ENCODE measurements at places on chromosomes 5 and 9.

- peak; percentile 23 for DNase-seq
Observed at GRCh38 chr5:1763548-1763911, 36.1 kb downstream of the MRPL36 start.

DNA sequence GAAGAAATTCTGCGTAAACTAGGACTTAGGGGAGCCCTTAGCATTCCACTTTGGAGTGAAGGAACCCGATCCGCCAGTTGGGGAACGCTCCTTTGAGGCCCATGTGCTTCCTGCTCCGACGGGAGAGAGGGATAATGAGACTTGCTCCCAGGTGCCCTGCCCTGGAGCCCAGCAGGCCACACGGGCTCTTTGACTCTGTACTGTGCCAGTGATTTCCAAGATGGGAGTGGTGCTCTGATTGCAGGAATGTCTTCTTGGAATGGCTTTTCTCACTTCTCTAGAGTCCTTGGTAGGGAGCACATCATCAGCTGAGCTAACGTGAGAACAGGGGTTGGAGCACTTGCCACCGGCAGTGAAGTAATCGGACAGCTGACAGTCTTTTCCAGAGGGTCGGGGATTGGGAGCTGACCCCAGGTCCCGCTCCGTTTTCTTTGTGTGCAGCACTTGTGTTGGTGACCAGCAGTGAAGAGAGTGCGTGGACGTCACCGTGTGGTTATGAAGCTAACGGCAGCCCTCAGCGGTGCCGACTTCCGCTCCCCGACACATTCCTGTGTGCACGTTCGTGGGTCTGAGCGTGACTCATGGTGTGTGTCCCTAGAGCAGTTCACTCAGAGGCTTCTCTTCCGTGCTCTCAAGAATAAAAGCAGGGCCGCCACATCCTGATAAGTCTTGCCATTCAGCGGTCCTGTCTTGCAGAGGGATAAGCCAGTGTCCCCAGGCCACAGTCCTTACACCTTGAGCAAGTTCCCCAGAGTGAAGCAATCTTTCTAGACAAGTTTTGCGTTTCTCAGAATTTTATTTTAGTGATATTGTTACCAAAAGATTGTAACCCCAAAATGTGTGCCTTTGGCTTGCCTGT is 25.6 kb downstream of the ABL1 start:
- no peak for DNase-seq

DNA sequence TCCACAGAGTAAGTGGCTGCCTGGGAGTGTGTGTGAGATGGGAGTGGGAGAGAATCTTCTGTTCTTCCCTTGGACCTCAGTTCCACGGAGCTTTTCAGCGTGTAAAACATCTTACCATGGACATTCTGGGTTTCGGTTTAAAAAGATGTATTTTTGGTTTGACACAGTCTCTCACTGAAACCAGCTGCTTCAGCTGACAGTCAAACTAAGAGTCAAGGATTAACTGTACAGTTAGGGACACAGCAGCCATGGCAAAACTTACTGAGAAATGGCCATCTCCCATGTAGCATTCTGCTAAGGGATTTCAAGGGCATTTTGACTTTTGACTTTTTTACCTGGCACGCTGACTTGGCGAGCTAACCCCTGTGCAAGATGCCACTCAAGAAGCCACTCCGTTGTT is 93.8 kb upstream of the IL12B start:
- DNase-seq = peak; percentile 30

DNA sequence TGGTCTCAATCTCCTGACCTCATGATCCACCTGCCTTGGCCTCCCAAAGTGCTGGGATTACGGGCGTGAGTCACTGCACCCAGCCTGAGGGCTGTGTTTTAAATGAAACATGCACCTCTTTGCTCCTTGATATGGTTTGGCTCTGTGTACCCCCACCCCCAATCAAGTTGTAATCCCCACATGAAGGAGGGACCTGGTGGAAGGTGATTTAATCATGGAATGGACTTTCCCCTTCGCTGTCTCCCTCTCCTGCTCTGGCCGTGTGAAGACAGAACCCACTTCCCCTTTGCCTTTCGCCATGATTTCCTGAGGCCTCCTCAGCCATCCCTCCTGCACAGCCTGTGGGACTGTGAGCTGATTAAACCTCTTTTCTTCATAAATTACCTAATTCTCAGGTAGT is 12.5 kb upstream of the NOTCH1 start:
- no peak for DNase-seq

DNA sequence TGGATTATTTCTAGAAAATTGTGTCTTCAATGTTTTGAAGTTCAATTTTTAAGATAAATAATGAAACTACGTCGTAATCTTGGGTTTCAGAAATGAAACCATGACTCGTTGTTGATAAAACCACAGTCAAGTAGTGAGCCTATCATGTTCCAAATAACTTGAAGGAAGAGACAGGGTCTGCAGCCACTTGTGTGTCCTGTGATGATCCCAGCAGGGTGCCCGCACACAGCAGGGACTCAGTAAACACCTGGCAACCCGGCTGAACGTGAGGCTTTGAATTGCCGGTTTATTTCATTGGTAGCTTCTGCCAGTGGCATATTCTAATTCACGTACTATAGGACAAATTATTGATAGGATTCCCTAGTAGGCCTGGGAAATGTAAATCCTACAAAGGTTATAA is 679.6 kb downstream of the IRX1 start:
- no peak for DNase-seq

- no peak for DNase-seq
Observed at GRCh38 chr5:116271446-116272025, 186.7 kb downstream of the COMMD10 start.

DNA sequence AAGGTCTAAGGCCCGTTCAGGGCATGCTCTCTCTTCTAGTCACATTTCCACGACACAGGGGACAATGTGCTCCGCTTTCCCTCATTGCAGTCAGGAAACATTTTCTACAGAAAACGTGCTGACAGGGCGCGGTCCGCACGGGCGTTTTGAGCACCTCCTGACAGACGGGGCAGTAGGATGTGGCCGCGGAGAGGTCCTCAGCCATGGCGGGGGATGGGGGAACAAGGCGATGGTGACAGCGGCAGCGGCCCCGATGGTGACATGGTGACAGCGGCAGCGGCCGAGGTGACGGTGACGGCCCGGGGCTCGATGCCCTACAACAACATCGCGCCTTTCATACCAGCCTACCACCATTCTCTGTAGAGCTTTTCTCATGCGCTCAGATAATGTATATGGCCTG is 4.1 kb downstream of the PLPP1 start:
- DNase-seq = no peak

GRCh38 chr5:40560474-40561110 is 119.1 kb upstream of the PTGER4 start:
- DNase-seq = no peak

DNA sequence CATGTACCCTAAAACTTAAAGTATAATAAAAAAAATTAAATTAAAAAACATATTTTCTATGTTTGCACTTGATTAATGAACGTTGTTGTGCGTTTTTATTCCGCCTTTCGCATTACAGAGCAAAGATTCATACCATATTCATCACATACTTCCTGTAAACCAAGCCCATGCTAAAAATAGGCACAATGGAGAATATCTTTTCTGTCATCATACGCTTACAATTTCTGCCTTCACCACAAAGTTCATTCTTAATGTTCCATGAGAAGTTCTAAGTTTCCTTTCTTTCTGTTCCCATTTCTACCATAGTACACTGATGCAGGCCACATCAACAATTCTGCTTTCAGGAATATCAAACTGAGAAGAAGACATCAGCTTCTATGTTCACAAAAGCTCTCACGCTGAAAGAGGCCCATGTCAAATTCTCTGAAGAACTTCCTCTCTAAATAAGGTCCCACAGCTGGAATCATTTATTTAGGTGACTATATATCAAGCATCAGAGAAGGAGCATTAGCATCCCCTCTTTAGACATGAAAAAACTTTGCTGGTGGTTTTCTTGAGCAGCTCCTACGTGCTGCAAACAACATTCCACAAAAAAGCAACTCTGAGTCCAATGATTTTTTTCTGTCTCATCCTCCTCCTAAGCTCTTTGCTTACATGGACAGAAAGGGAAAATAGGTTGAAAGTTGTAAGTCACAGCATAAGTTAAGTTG is 456.4 kb downstream of the CDH10 start:
- no peak for DNase-seq

DNA sequence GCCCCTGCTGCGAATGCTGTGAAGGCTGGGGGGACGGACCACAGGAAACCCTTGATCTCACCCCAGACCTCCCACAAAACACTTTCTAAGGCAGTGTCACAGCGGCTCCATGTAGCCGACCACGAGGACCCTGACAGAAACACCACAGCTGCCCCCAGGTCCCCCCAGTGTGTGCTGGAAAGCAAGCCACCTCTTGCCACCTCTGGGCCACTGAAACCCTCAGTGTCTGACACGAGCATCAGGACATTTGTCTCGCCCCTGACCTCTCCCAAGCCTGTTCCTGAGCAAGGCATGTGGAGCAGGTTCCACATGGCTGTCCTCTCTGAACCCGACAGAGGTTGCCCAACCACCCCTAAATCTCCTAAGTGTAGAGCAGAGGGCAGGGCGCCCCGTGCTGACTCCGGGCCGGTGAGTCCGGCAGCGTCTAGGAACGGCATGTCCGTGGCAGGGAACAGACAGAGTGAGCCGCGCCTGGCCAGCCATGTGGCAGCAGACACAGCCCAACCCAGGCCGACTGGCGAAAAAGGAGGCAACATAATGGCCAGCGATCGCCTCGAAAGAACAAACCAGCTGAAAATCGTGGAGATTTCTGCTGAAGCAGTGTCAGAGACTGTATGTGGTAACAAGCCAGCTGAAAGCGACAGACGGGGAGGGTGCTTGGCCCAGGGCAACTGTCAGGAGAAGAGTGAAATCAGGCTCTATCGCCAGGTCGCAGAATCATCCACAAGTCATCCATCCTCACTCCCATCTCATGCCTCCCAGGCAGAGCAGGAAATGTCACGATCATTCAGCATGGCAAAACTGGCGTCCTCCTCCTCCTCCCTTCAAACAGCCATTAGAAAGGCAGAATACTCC is 84.7 kb downstream of the GOLPH3 start:
- DNase-seq = no peak

- DNase-seq = no peak
Observed at GRCh38 chr9:13744261-13744901, 464.9 kb upstream of the MPDZ start.

DNA sequence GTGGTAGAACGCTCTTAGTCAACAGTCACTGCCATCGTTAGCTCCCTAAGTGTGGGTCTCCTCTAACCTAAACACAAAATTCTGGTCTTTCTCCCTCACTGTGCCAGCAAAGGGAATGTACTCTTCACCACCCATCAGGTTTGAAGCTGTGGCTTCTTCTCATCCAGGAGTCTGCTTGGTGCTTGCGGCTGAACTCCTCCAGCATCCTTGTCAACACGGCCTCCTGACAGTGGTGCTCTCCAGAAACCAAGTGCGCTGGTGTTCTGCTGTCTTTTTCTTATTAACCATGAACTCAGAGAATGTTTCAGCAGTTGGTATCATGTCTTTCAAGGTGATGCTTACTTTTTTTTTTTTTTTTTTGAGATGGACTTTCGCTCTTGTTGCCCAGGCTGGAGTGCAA is 23.9 kb upstream of the LPCAT1 start:
- no peak for DNase-seq

DNA sequence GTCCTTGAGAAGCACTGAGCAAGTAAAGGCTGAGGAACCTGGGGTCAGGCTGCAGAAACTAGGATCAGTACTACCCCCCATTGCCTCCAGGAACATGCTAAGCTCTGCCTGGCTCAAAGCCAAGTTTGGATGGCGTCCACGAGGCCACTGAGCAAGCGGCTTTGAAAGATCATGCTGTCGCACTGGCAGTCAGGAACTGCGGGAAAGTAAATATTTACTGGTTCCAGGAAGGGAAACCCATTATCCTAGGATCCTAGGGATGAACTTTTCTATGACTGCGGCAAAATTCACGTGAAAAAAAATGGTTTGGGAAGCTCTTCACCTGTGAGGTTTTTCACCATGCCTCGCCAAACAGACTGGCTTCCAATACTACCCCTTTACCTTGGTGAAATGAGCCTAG is 75.3 kb upstream of the PJA2 start:
- no peak for DNase-seq

DNA sequence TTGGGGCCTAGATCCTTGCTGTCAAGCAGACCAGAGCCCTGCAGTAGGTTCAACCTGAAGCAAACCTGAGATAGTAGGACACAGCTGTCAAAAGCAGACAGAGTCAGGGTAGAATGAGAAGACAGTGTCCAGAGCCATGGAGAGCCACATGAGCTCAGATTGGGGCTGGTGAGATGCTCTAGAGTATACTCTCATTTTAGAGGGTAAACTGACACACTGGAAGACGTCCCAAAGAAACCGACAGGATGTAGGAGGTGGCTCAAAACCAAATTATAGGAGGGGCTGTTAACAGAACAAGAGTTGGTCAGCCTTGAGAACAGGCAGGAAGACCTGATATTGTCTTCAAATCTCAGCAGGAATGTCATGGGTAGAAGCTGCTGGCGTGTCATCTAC is 11.5 kb downstream of the CCDC69 start:
- peak; percentile 50 for DNase-seq

DNA sequence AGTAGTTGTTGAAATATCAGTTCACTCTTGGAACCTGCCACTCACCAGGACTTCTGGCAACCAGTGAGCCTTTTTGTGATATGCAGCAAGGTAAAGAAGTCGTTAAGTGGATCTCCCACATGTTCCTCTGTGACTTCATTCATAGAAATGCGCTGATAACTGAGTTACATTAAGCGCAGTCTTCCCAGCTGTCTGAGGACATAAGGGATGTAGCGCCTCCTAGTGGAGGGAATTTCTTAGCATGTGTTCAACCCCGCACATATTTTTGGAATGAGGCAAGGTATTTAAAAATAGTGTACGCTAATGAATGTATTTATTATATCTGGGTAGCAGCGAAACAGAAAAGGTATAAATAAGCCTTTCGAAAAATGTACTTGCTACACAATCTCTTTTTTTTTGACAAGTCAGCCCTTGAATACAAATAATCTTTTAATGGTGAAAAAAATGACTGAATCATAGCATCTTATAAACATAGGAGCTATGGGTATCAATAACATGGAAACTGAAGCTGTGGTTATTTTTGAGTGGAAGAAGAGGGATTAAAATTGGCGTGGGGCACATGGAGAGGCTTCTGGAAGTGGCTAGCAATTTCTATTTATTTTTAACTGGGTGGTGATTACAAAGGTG is 38.0 kb downstream of the PALM2AKAP2 start:
- DNase-seq = peak; percentile 70

DNA sequence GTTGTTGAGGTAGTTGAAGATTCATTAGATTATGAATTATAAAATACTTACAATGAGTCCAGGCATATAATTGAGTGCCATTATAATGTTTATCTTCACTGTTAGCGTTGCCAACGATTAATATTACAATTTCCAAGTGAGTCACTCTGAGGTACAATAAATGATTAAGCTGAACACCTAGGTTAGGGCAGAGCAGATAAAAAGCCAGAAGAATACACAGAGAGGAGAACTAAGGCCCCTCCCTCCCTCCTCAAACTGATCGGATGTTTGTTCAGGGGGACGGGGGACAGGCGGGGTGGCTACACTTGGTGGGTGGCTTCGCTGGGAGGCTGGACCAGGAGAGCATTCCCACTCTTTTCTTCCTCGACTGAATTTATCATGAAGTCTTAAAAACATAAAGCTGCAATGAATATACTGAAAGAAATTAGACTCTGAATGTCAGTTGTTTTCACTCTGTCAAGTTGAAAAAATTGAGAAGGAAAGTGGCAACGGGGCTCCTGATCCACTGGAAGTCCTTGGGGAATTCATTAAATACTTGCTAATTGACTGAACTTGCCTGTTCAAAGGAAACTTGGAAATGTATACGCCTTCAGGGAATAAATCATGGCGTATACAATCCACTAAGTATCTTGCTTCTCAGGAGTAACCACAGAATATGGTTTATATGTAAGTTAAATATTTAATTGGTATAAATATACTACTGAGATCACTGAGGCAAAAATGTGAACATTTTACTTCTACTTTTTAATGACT is 198.1 kb downstream of the TSSK1B start:
- DNase-seq = no peak

GRCh38 chr5:151718153-151718552 is 31.4 kb upstream of the SPARC start:
- DNase-seq = no peak
